Endothelial cell of coronary artery (primary cell): ENCODE measurements at places on chromosomes 4 and X. TPM values are rescaled to one million over a fixed set of nuclear protein-coding genes. Genes with fewer than 3 reads are reported as not detected.

The TBC1D9 gene
- 55.7 and 58.6 TPM in 2 replicates for total RNA-seq

The MAGEC1 gene
- not detected in 2 replicates for total RNA-seq

The ARMCX1 gene
- 24.6 and 38.5 TPM in 2 replicates for total RNA-seq

The SPIN2A gene
- total RNA-seq: 0.18 and 0.19 TPM in 2 replicates

The USP17L10 gene
- not detected in 2 replicates for total RNA-seq

The SASH3 gene
- total RNA-seq: not detected in 2 replicates

The ARR3 gene
- not detected in 2 replicates for total RNA-seq

The GPRASP1 gene
- total RNA-seq: 0.99 and 2.2 TPM in 2 replicates

The HMX1 gene
- not detected in 2 replicates for total RNA-seq

The SNCA gene
- total RNA-seq: 56.8 and 63.3 TPM in 2 replicates

The C4orf36 gene
- 0.18 TPM in 1 of 2 replicates, not detected in the other for total RNA-seq

The PDZD4 gene
- 0.09 TPM in 2 replicates for total RNA-seq

The ZCCHC18 gene
- total RNA-seq: 1.6 and 1.8 TPM in 2 replicates

The RASSF6 gene
- total RNA-seq: not detected in 2 replicates

The PRSS12 gene
- total RNA-seq: 0.09 and 0.56 TPM in 2 replicates

The MAGEA8 gene
- not detected in 2 replicates for total RNA-seq

The KIT gene
- 9.5 and 13.9 TPM in 2 replicates for total RNA-seq

The GAGE1 gene
- total RNA-seq: not detected in 2 replicates

The HMGN5 gene
- total RNA-seq: 0.66 and 1.2 TPM in 2 replicates

The MAEA gene
- total RNA-seq: 63.3 and 69.7 TPM in 2 replicates

The IBSP gene
- total RNA-seq: not detected in 2 replicates
